ENCODE measurements at places on chromosomes 12 and 14.

GRCh38 chr12:65450625-65451024 is 172.1 kb downstream of the MSRB3 start:
- DNase-seq: no peak

- no peak for DNase-seq
Measured at GRCh38 chr14:100653409-100653808, 66.2 kb upstream of the BEGAIN start.

DNA sequence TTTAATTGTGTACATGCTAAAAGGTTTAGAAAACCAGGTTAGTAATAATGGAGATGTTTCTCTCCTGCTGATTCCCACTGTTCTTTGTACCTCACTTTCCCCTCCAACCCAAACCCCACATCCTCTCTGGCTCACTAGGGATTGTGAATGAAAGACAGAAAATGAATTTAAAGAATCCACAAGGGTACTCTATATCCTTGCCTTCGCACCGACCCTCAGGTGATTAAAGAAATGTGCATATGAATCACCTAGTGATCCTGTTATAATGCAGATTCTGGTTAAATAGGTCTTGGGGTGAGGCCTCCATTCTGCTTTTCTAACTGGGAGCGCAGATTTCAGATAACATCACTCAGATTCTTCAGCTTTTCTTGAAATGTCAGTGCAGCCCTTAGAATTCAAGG is 84.3 kb upstream of the OTX2 start:
- DNase-seq: no peak

DNA sequence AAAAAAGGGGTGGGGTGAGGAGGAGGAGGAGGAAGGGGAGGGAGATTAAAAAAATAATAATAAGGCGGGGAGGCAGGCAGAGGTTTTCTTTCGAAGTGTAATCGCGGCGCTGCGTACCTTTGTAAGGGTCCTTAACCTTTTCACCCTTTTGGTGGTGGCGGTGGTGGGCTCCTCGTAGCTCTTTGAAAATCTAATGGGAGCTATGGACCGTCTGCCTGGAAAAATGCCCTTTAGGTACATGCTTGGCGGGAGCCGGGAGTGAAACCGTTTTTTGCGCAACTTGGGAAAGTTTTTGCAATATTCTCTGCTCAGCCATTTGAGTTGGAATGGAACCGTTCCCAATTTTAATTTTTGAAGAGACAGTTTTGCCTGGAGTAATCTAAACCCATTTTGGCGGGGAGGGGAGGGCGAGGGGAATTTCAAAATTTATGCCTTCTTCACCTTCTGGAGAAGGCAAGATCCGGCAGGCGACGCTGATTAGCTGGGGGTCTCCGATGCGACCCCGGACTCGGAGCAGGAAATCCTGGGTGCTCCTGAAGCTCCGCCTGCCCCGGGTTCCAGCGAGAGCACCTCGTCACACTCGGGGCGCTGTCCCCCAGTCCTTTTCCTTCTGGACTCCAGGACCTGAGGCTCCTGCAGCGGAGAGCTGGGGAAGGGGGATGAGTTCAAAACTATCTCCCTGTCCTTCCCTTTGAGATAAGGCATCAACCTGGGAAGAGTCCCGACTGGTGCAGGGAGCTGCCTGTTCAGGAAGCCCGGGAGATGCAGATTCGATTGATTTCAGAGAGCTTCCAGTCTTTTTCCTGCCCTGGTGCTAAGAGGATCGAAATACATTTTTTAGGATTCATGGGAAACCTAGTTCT is 74.6 kb upstream of the TBX5 start:
- no peak for DNase-seq

- DNase-seq: no peak
Measured at GRCh38 chr14:94622653-94623421, 10.6 kb downstream of the SERPINA3 start.

- no peak for DNase-seq
Measured at GRCh38 chr14:66509874-66510273, 1.9 kb downstream of the GPHN start.

- no peak for DNase-seq
Measured at GRCh38 chr12:55929306-55929791, 1.6 kb upstream of the DGKA start.

- peak; percentile 30 for DNase-seq
Measured at GRCh38 chr14:28308734-28309133, 457.9 kb upstream of the FOXG1 start.

DNA sequence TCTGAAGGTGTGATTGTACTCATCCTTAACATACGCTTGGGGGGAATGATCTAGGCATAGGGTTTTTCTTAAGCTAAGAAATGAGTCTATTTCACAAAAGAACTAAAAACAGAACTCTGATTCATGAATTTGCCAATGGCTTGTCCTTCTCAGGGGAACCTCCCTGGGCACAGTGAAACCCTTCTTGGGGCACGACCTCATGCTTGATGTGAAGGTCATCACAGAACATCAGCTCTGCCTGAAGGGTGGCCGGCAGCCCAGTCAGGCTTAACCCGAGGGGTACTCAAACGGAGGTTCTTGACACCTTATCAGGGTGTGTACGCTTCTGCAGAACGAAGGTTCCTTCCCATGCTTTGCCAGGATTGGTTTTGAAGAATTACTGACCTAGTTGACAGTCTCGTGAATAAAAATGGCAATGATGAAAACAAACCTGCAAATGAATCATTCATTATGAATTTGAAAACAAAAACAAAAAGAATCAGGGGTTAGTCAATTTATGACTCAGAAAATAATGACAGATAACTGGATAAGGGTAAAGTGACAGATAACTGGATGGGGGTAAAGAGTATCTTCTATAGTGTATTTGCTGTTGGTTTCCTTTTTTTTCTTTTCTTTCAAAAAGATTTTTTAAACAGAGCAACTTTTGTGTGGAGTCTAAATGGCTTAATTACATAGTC is 86.4 kb downstream of the GALNT8 start:
- no peak for DNase-seq

Measured in globus pallidus (tissue), 1 donor.